ENCODE measurements at places on chromosomes 7 and 10.
A peak's percentile ranks its signal among the peaks of the same experiment; 100 is the strongest.

GRCh38 chr10:129586898-129587443 is 119.9 kb downstream of the MGMT start:
- no peak for DNase-seq

DNA sequence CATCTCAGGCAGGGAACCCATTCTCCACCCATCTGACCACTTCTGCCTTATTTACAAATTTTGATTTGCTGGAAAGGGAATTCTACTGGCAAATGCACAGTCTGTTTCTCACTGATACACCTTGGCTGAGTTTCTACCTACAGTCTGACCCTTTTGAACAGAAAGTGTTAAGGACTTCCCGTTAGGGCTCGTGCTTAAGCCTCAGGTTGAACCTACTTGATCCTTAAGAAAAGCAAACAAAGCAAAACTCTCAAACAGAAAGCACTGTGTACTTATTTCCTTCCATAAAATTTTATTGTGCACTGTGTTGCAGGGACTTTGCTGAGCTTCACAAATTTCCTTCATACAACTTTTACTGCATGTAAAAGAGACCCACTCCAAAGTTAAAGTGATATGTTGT is 367.8 kb downstream of the NRG3 start:
- DNase-seq = no peak

- no peak for DNase-seq
These were observed 21.0 kb upstream of the ABI1 start for GRCh38 chr10:26881600-26882331.

- DNase-seq = no peak
These were observed 282.7 kb downstream of the WDR11 start for GRCh38 chr10:121133901-121134300.

GRCh38 chr10:128929767-128930166 is 537.3 kb upstream of the MGMT start:
- DNase-seq = no peak

DNA sequence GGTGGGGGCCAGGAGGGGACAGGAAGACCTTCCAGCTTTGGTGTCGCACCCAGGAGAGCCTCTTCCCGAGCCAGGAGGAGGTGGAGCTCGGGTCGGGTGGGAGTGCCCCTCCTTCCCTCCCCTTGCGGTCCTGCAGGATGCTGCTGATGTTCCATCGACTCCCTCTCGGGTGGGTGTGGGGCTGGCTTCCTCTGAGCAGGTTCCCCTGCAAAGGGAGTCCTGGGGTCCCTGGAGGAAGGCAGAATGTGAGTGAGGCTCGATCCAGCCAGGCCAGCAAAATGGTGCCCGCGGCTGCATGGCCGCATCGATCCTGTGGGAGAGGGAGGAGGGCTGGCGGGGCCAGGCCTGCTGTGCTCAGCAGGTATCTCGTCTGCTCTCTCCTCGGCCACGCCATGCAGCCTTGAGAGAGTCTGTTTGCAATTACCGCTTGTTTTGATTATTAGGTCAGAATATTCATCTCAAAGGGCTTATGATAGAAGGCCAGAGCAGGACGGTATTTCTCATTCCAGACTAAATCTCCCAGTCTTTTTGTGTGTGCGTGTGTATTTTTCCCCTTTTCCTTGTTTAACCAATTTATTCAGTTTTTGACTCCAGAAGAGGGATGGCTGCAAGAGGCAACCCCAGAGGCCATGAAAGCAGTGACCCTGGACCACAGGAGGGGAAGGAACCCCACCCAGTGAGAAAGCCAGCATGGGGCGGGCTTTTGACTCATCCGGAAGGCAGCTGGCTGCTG is 137.3 kb upstream of the ZMIZ1 start:
- DNase-seq = no peak

- no peak for DNase-seq
These were observed 420.2 kb upstream of the AKR1E2 start for GRCh38 chr10:4405828-4406227.

GRCh38 chr7:2019711-2020511 is 212.8 kb downstream of the MAD1L1 start:
- DNase-seq = peak; percentile 24

DNA sequence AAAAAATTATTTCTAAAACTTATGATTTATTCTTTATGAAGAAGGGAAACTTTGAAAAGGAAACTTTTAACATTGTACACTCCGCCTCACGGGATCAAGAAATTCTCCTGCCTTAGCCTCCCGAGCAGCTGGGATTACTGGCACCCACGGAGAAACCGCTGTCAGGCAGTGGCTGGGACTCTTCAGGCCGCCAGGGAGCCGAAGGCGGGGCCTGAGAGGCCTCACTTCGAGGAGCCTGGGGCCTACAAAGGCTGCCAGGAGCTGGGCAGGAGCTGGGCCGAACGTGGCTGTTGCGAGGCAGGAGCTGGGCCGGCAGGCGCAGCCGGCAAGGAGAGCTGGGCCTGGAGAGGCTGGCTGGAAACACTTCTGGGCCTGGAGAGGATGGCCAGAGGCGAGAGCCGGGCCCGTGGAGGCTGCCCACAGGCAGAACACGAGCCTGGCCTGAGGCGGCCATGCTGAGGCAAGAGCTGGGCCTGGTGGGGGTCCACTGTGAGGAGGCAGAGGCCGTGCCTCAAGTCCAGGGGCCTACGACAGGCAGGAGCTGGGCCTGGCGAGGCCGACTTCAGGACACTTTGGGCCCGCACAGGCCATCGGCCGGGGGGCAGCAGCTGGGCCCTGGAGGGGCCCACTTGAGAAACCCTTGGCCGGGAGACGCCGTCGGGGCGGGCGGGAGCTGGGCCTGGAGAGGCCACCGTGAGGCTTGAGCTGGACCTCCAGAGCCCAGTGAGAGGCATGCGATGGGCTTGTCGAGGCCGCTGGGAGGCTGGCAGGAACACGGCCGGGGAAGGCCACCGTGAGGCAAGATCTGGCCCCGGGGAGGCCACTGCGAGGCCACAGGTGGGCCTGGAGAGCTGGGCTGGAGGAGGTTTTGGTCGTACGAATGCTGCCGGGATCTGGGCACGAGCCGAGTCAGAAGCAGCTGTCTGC is 23.7 kb downstream of the MDH2 start:
- no peak for DNase-seq

DNA sequence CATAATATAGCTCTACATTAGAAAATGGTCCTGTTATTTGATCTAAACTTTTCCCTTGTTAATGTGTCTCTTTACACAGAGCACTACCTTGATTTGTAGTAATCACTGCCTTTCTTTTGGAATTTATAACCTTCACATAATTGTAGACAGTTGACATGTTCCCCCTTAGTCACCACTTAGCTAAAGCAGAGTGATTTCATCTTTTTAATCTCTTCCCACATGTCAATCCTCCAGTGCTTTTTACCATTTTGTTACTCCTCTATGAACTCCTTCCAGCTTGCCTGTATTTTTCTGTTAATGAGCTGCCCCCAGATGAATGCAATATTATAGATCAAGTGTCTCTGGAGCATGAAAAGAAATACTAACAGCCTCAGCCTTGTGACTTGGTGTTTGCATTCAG is 2.6 kb upstream of the PPP1R3A start:
- no peak for DNase-seq

- DNase-seq = no peak
These were observed 13.9 kb downstream of the PIP4K2A start for GRCh38 chr10:22700489-22700888.

GRCh38 chr7:7970531-7971307 is 2.1 kb downstream of the GLCCI1 start:
- no peak for DNase-seq

- DNase-seq = no peak
These were observed 204.6 kb downstream of the ARHGAP21 start for GRCh38 chr10:24518981-24519597.

- DNase-seq = no peak
These were observed 30.8 kb downstream of the SH2B2 start for GRCh38 chr7:102317231-102318059.

DNA sequence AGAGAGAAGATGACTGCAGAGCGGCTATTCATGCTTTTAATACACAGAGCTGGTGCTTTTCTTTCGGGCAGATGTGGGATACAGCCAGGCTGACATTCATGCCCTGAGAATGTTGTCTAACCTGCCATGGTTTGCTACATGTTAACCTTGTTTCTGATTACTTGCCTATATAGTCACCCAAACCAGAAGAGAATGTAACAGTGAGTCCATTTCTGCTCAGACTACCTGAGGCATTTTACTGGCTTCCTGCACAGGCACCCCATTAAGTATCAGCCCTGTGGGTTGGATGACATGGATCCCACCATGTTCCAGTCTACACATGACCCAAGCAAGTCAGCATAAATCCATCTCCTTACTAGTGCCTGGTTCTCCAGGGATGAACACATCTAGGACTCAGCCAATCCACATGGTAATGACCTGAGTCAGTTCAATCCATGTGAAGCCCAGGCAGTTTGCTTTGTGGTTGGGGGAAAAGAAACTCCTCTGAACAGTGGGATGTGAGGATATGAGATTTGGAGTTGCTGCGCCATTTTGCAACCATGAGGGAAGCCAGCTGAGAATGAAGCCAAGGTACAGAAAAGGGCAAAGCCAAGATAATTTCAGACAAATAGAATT is 55.7 kb upstream of the MKX start:
- no peak for DNase-seq

DNA sequence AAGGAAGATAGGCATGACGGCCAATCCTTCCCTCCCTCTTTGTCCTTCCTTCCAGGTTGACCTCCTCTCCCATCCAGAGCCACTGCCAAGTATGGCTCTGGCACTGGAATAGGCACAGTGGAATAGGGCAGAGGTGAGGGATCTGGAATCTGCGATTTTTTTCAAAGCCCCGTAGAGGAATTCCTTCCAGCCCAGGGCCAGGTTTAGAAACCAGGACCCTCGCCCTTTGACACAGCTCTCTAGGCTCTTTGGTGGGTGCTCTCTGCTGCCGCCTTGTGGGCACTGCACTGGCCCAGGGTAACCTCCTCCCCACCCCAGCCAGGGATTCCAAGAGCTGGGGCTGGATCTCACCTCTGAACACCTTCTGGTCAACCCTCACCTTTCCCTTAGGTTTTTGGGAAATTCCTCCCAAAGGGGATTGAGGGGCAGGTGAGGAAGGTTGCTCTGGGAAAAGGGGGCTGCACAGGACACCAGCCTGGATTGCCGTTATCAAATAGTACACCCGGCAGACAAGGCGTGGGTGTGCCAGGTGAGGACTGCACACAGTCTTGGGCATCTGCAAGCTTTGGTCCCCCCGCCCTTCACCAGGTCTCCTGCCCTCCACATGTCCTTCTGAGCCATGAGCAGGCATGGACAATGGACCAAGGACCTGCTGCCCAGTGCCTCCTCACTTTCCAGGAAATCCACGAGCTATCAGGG is 22.8 kb downstream of the C10orf105 start:
- DNase-seq = peak; percentile 64

GRCh38 chr10:88828310-88828709 is 23.3 kb downstream of the ANKRD22 start:
- no peak for DNase-seq

DNA sequence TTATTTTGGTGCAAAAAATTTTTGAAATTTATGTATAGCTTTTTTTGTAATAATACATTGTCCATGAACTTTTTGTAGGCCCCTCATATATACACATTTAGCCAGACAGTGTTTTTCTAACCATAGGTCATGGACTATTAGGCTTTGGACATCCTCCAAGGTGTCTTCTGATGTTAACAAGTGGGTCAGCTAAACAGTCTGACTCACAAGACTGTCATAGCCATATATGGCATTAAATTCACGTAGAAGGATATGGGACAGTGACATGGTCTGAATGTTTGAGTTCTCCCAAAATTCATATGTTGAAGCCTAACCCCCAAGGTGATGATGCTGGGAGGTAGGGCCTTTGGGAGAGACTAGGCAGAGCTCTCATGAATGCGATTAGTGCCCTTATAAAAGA is 14.0 kb upstream of the NUB1 start:
- no peak for DNase-seq

- DNase-seq = no peak
These were observed 30.2 kb downstream of the C10orf71 start for GRCh38 chr10:49329146-49329505.

DNA sequence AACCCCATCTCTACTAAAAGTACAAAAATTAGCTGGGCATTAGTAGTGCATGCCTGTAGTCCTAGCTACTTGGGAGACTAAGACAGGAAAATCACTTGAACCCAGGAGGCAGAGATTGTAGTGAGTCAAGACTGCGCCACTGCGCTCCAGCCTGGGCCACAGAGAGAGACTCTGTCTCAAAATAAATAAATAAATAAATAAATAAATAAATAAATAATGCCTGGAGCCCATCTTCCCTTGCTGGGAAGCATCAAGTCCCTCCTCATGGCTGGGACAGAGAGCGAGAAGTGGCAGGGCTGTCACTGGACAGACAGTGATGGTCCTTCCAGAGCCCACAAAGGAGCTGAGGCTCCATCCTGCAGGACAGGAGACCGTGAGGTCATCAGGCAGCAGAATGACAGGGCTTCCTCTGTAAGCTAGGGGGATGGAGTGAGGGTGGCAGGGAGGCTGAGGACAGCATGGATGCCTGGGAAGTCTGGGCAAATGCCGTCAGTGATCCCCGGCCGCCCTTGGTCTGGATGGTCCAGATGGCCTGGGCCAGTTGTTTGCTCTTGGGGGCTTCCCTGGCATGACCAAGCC is 36.4 kb upstream of the ELN start:
- DNase-seq = no peak

- no peak for DNase-seq
These were observed 1.1 kb downstream of the ARID5B start for GRCh38 chr10:61902445-61903220.

DNA sequence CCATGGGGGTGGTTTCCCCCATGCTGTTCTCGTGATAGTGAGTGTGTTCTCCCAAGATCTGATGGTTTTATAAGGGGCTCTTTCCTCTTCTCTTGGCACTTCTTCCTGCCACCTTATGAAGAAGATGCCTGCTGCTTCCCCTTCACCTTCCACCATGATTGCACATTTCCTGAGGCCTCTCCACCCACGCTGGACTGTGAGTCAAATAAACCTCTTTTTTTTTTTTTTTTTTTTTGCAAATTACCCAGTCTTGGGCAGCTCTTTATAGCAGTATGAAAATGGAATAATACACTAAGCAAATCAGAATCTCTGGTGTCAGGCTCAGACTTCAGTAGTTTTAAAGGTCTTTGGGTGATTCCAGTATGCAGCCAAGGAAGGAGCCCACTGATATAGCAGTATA is 28.2 kb downstream of the TAS2R41 start:
- no peak for DNase-seq

DNA sequence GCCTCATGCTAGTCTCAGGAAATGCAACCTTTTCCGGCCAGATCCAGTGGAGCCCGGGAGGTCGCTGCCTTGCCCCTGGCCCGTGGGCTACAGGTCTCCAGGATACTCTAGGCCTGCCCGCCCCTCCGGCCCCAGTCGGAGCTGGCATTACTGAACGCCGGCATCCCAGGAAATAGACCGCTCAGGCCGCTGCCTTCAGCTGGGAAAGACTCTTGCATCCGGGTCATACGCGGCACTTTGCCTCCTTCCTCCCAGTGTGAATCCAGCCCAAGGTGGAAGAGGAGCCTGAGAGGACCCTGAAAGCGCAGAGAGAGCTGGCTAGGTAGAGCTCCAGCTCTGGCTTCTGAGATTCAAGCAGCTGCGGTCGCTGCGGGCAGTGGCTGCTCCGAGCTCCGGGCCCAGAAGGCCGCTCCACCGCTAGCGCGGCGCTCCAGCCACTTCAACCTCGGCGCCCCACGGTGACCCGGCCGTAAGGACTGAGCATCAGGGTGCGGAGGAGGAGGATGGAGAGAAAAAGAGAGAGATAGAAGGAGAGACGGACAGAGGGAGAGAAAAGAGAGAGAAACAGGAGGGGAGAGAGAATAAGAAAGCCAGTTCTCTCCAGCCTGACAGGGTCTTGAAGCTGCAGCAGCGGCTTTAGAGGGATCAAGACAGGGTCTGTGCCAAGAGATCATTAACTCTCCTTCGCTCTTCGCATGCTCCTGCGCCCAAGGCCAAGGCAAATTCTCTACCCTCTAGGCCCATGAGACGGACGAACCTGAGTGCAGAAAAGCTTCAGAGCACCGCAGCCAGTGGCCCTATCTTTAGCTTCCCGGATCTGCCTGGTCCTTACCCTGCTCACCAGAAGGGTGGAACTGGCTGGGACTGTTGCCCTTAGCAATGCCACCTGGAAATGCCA is 1.8 kb upstream of the HOXA10 start:
- DNase-seq = no peak
